ENCODE measurements at places on chromosomes 5 and 9.

DNA sequence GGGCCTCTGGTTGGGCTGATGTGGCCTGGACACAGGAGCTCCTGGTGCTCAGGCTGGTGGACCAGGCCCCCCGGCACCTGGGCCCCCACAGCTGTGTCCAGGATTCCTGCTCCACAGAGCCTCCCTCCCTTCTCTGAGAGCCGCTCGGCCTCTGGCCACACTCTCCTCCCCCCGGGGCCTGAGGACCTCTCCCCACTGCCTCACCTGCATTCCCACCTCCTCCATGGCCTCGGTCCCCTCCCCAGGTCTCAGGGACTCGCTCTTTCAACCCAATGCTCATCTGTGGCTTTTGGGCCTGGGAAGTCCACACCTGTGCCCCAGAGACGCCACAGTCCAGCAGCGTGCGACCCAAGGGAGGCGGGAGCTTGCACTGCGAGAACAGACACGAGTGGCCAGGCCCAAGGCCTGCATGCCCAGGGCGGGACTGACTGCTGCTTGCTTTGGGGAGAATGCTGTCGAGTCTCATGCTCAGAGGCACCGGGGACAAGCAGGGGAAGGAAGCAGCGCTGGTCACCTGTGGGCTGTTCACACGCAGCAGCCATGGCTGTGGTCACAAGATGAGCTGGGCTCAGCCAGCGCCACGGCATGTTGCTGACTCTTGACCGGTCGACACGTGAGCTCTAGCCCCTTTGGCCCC, 14.6 kb downstream of the PAEP start:
- no peak for DNase-seq

- DNase-seq, result no peak
Observed at GRCh38 chr9:92980085-92980745, 32.9 kb downstream of the FGD3 start.

GRCh38 chr9:137317021-137317717, 15.1 kb upstream of the NRARP start:
- DNase-seq, result no peak

- DNase-seq, result no peak
Observed at GRCh38 chr5:111248571-111248970, 24.4 kb downstream of the CAMK4 start.

GRCh38 chr5:1366514-1366913, 21.6 kb upstream of the CLPTM1L start:
- no peak for DNase-seq

GRCh38 chr5:150211156-150212030, 21.5 kb downstream of the SLC6A7 start:
- DNase-seq, result no peak

- DNase-seq, result no peak
Observed at GRCh38 chr5:17147170-17147569, 70.3 kb upstream of the BASP1 start.

DNA sequence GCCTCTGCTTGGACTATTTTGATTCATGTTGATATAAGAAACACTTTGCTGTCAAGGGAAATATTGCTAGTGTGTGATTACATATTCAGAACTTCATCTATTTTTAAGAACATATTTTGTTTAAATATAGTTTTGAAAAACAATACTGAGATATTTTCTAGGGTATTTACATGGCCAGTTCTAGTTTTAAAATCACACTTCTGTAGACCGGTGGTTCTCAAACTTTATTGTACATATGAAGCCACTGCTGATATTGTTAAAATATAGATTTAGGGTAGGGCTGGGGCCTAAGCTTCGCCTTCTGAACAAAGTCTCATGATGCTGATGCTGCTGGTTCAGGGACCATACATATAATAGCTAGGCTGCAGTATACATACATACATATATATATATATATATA, 1000.0 kb downstream of the PTPRD start:
- no peak for DNase-seq

All from NCI-H345 (cell line).